ENCODE measurements at places on chromosomes 7 and 10.

- DNase-seq = peak; percentile 47
These were observed 51.2 kb downstream of the ANLN start for GRCh38 chr7:36440880-36441279.

DNA sequence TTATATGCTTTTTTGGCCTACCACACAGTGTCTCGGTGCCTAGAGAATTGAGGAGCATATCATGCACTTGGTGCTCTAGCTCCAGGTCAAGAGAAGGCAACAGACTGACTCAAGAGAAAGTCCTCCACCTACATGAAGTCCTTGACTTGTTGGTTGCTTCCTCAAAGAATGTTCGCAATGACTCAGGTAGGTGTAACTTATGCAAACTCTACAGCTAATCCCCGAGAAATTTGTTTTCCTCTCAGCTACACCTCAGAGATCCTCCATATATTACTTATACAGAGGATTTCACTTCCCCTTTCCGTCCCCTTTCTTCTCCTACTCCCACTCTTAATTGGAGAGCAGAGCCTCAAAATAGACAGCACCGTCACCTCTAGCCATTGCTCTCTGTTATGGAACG, 1013.1 kb downstream of the KCNMA1 start:
- no peak for DNase-seq

- peak; percentile 27 for DNase-seq
These were observed 5.4 kb upstream of the STK17A start for GRCh38 chr7:43577485-43577951.

- peak; percentile 53 for DNase-seq
These were observed 10.7 kb downstream of the TSPAN14 start for GRCh38 chr10:80464557-80465450.

GRCh38 chr10:46216836-46217751, 69.7 kb upstream of the ANTXRL start:
- DNase-seq = no peak

DNA sequence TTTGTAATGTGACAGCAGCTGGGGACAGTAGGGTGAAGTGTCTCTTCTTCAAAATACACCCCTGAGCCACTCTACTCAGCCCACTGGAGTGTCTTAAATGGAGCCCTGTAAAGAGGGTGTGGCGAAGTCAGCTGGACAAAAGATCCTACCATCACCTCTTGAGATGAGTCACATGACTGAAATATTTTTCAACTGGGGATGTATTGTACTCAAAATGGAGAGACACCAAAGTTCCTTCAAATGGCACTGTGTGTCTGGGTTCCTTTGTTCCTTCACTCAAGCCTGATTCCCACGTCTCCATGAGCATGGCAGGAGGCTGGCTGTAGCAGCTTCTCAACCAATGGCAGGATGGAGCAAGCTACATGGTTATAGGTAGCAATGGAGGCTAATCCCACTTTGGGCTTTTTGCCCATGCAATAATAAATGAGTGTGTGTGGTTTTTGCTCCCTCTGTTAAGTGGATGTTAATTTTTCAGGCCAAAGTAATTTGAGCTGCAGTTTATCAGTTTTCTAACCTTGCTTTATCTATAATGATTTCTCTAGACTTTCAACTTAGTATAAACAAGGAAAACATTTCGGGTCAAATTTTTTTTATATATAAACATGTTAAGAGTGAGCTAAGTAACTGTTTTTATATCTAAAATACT, 68.2 kb downstream of the CLEC2L start:
- DNase-seq = no peak

DNA sequence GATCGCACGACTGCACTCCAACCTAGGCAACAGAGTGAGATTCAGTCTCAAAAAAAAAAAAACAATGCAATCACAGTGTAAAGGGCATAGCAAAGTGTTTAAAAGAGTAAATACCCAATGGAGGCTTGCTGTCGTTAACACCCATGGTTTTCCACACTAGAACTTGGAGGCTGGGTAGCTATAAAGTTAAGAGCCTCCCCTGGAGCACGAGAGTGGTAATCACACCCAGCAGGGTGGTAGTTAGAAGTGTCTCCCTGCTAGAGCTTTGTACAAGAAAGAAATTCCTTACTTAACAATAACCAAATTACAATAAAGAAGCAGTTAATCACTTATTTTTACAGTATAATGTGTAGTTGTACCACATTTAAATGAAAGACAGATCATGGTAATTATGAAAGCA, 1078.9 kb downstream of the NRG3 start:
- DNase-seq = no peak

GRCh38 chr7:32020551-32021159, 49.6 kb downstream of the PDE1C start:
- peak; percentile 26 for DNase-seq

DNA sequence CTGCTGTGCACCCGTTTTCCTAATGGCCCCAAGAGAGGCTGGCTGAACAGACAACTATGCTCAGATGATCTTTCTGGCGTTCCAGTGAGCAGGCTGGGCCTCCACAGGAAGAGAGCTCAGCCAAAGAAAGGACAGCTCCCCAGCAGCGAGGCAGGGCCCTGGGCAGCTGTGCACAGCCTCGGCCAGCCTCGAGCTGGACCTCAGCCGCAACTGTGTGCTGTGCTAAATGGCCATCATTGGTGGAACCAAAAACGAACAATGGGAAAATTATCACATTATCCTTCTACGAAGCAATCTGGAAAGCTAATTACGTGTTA, 97.5 kb downstream of the CTBP2 start:
- peak; percentile 83 for DNase-seq

- no peak for DNase-seq
These were observed 172.5 kb downstream of the ARHGAP21 start for GRCh38 chr10:24551161-24551560.

GRCh38 chr7:105257338-105257737, 131.4 kb downstream of the SRPK2 start:
- DNase-seq = no peak
